ENCODE measurements at places on chromosomes 16 and 17.

- no peak for DNase-seq
Observed at GRCh38 chr16:16018705-16019104, 69.3 kb downstream of the ABCC1 start.

DNA sequence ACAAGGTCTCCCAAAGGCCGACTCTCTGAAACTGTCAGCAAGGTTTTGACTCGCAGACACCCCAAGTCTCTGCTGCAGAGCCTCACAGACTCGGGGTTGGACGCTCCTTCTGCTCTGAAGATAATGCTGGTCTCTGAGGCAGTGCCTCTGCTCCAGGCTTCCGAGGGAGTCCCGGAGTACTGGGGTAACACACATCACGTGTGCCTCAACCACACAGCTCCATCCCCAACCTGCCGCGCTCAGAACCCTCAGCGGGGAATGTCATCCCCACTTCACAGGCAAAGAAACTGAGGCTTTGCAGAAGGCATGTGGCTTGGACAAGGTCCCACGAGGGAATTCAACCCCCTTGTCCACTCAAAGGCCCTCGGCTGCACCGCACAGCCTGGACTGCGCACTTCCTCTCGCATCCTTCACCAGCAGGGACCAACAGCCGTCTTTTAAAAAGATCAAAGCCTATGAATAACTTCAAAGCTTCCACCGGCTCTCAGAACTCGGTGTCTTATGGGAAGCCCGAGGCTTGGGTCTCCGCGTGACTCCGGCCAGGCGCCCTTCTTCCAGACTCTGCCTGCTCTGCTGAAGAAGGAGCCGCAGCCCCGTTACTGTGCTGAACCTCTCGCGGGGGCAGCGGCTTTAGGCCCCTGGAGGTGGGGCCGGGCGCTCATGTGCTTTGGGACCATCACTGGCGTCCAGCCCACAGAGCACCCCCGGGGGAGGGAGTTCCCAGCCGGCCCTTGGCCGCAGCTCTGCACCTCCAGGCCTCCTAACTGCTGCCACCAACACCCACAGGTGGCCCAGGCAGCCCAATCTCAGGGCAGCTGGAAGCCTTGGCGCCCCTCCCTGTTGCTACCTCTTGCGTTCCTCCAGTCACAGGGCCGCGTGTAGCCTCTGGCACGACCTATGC, 2.2 kb downstream of the TMEM204 start:
- no peak for DNase-seq

DNA sequence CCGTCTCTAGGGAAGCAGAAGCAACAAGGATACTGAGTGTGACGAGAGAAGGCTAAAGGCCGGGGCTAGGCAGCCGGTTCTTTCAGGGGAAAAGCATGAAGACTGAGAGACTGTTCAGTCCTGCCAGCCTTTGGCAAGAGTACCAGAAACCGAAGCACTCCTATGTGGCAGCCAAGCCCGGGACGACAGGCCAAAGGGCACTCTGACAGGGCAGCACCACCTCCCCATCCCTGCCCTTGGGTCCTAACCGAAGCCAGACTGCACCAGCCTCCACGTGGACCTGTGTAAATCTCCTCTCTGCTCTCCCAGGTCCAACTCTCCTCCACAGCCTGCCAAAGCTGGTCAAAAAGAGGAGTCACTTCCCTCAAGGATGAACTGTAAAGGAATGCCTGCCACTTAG, 23.5 kb upstream of the ALOX15 start:
- no peak for DNase-seq

DNA sequence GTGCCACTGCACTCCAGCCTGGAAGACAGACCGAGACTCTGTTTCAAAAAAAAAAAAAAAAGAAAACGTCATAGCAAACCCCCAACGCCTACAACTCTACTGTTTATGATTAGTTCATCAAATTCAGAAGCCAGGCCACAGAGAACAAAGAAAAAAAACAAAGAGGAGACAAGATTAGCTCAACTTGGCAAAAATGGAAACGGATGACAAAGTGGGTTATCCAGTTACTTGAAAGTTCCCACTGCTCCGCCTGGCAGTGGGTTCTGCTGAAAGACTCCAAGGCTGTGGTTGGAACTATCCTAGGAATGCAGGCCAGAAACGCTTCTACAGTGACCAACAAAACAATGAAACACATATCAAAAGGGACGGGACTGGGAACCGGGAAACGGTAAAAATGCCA, 53.1 kb downstream of the MRM3 start:
- peak; percentile 99 for DNase-seq

GRCh38 chr17:32584792-32585191, 98.0 kb downstream of the CDK5R1 start:
- no peak for DNase-seq

DNA sequence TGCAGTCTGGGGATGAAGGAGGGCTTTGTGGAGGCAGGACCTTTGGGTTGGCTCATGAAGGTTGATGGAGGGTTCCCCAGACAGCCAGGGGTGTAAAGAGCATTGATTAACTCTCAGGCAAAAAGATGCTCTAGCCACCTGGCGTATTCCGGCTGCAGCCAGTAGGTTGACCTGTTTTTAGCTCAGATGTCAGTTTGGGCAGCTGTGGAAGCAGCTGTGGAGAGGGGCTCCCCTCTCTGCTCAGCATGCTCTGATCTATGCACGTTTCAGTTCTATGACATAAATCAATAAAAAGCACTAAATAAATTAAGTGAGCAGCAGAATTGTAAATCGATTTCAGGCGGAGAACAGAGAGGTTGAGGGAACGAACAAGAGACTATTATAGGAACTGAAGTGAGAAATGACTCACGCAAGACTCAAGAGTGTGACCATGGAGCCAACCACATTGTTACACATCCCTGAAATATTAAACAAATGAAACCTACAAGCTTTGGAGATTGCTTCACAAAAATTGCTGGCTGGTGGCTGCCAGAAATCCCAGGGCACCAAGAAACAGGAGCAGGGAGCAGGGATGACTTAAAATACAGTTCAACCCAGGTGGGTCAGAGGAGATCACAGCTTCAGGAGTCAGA, 111.9 kb downstream of the GSG1L start:
- DNase-seq, result peak; percentile 14

GRCh38 chr16:54112451-54113206, 174.0 kb downstream of the IRX3 start:
- no peak for DNase-seq

GRCh38 chr16:57156351-57156703, 29.5 kb downstream of the PSME3IP1 start:
- DNase-seq, result no peak

DNA sequence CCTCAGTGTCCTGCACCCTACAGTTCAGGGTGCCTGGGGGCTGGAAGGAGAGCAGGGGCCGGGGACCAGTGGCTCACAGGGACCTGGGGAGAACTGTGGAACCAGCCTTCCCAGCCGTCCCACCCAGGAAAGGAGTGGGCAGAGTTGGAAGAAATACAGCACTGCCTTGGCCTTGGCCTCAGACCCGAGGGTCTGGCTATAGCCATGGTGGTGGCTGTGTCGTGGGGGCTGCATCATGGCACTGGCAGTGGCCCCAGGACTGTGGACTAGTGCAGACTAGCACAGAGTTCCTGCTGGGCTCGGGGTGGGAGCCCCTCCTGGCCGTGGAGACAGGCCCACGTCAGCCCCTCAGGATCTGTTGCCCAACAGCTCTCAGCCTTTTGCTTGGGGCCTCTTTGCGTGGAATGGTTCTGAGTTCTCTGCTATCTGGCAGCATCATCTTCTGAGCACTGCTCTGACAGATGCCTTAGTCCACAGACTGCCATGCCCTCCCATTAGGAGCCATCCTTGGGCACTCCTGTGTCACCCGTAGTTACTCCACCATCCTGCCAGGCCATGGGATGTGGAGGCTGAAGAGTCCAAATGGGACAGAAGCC, 12.6 kb upstream of the DNASE1 start:
- no peak for DNase-seq

DNA sequence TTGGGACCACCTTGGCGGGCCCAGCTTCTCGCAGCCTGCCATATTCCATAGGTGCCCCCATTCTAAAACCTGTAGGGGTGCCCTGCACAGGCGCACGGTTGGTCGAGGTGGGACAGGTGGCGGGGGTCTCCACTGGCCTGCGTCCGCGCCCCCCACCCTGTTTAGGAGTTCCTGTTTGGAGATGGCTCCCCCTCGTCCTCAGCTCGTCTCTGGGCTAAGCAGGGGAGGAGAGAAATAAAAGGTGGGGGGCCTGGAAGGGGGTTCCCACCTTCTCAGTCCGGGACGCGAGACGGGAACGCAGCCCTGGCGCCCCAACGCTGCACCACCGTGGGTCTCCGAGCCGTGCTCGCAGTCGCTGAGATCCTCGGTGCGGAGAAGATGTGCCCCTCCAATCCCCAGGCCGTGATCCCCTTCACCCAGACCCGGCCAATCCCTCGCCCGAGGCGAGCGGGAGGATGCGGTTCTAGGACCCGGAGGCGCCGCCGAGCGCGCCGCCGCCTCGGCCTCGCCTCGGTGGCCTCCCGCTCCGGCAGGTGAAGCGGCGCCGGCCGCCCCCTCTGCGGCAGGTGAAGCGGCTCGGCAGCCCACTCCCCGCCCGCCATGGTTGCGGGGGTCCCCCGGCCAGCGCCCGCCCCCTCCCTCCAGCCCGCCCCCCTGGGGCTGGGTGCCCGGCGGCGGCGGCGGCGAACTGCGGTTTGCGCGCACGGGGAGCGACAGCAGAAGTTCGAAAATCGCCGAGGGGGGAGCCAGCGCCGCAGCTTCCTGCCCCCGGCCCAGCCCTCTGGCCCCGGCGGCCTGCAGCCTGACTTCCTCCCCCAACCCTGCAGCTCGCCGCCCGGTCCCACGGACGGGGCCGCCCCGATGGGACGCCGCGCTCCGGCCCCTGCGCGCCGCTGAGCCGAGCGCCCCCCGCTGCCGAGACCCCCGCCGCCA, at the start of gene FMNL1:
TSS of gene FMNL1 (plus strand) at position 805 of the 933 bp plus-strand sequence. CDS start 240 bp downstream, outside the sequence.
- DNase-seq, result no peak

DNA sequence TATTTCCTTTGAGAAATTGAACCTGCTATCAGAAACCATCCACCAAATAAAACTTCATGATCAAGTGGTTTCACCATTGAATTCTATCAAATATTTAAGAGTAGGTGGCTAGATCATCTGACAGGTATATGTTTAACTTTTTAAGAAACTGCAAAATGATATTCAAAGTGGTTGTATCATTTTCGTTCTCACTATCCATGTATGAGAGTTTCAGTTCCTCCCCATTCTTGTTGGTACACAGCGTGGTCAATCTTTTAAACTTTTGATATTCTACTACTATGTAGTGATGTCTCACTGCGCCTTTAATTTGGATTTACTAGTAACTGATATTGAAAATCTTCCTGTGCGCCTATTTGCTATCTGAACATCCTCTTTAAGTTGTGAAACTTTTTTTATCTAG, 163.7 kb downstream of the CYB561 start:
- DNase-seq, result no peak
